ENCODE measurements at places on chromosomes 7 and 10.

GRCh38 chr10:33334805-33335550 lies 511 bp upstream of the NRP1 start:
- no peak for DNase-seq

GRCh38 chr10:57338823-57339558 lies 928.7 kb downstream of the IPMK start:
- DNase-seq = no peak

- no peak for DNase-seq
These were observed 221.5 kb upstream of the CELF2 start for GRCh38 chr10:10796061-10796773.

GRCh38 chr10:65133652-65134051 lies 1612.5 kb downstream of the REEP3 start:
- no peak for DNase-seq

DNA sequence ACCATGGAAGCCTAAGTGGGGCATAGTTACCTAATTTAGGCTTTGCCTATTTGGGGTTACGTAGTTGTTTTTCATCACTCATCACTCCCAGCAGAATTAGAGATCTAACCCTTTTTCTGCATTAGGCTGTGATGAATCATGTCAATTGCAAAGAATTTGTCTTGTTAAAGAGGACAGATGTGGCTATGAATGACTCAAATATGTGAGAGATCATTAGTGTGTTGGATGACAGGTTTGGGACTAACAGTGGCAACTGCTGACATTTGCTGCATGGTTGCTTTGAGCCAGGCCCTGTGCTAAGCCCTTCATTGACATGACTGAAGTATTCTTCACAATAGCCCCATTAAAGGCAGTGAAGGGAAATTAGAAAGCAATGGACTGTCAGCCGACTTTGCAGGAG lies 83.4 kb upstream of the BMPER start:
- no peak for DNase-seq

GRCh38 chr7:154721086-154721485 lies 281.8 kb downstream of the PAXIP1 start:
- DNase-seq = no peak

DNA sequence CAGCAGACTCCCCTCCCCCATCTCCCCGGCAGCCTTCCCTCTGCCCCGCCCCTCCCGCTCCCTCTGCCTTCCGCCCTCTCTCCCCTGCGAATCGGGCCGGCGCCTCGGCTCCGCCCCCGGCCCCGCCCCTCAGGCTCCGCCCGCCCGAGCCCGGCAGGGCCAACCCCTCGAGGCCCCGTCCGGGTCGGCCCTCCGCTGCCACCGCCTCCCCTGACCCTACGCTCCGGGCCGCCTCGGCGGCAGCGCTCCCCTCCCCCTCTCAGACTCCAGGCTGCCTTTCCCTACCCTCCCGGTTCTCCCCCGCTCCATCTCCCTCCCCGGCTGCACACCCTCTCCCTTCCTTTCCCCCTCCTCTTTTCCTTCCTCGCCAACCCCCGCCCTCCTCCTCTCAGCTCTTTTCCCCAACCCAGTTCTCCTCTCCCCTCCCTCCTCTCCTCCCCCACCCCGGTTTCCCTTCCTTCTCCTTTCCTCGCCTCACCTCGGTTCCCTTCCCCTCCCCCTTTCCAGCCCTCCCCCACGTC lies 1.6 kb downstream of the ZNF467 start:
- peak; percentile 89 for DNase-seq

- no peak for DNase-seq
These were observed 10.2 kb upstream of the ADCY1 start for GRCh38 chr7:45563941-45564461.

- DNase-seq = no peak
These were observed 81.8 kb downstream of the PAX2 start for GRCh38 chr10:100826983-100827818.

DNA sequence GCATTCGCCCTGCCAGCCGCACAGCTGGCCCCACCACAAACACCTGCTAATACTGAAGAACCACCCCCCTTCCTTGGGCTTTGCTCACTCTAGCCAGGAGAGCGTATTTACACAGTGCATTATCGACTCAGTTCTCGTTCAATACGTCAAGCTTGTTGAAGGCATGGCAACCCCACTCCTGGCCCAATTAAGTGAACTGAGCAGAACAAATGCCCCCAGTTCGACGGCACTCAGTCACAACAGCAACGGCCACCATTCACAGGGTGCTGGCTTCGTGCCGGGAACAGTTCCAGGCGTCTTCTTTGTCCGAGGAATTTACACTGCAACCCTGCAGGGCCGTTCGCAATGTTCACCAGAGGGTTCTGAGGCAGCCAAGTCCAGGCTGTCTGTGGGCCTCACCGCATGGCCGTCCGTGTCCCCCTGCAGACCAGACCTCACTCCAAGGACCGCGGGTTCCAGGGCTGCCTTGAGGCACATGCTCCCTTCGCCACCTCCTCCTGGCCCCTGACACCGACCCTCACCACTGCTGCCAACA lies 175.3 kb downstream of the DIP2C start:
- DNase-seq = no peak

DNA sequence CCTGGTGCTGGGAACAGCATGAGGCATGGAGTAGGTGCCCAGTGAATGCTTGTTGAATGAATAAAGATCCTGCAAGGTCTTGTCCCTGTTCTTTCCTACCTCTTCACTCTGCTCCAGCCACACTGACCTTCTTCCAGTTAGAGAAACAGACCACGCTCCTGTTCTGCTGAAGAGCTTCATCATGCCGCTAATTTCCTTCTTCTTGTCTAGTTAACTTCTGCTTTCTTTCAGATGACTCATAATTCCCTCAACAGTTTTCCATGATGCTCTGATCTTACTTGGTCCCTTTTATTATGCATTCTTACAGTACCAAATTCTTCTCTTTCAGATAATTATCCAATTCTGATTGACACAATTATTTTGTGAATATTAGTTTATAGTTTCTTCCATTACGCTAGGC lies 59.5 kb upstream of the C1QL3 start:
- DNase-seq = no peak

DNA sequence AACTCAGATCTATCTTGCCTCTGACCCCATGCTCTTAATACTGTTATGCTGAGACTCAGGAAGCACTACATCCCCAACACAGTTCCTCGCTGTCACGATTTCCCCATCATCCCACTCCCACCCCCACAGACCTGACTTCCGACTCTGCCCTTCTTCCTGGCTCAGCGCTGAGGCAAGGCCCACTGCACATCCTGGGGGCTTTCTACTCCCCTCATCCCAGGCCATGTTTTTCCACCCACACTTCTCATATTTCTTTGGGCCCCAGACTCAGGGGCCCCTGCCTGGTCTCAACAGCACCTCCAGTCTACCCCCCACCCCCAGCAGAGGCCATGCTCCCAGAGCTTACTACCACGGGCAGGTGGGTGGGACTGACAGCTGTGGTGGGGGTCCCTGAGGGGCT lies 7.7 kb upstream of the NDST2 start:
- DNase-seq = no peak

DNA sequence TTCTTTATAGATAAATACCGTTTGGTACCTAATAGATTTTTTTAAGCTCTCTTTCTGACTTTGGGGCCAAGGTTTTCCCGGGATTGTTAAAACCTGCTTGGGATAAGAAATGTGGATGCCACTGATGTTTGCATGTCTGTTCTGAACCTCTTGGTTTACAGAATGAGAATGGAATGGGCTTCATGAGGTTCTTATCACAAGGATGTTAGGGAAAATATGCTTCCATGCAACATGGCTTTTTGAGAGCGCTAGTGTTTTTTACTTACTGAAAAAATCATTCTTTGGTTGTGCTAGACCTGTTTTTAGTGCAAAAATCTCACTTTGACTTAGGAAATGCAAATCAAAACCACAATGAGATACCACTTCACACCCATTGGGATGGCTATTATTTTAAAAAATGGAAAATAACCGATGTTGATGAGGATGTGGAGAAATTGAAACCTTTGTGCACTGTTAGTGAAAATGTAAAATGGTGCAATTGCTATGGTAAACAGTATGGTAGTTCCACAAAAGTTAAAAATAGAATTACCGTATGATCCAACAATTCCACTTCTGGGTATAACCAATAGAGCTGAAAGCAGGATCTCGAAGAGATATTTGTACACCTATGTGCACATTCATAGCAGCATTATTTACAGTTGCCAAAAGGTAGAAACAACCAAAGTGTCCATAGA lies 38.9 kb downstream of the TSPAN14 start:
- no peak for DNase-seq

DNA sequence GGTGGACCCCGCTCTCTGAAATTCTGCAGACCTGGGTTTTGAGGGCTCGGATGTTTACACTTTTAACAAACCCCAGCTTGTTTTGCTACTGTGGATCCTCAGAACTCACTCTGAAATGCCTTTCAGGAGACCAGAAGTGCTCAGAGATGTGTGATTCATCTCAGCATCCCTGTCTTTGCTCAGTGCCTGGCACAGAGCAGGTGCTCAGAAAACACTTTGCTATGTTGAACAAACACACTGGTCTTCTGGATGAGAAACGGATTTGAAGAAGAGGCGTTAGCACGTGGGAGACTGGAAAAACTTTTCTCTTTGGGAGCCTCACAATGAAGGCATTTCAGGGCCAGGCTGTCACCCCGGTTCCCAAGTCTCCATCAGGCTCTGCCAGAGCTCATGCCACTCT lies 53.3 kb downstream of the SH3PXD2A start:
- DNase-seq = no peak

- no peak for DNase-seq
These were observed 135.3 kb downstream of the EGFR start for GRCh38 chr7:55154096-55154495.

GRCh38 chr7:54563329-54563916 lies 21.2 kb downstream of the VSTM2A start:
- DNase-seq = no peak

DNA sequence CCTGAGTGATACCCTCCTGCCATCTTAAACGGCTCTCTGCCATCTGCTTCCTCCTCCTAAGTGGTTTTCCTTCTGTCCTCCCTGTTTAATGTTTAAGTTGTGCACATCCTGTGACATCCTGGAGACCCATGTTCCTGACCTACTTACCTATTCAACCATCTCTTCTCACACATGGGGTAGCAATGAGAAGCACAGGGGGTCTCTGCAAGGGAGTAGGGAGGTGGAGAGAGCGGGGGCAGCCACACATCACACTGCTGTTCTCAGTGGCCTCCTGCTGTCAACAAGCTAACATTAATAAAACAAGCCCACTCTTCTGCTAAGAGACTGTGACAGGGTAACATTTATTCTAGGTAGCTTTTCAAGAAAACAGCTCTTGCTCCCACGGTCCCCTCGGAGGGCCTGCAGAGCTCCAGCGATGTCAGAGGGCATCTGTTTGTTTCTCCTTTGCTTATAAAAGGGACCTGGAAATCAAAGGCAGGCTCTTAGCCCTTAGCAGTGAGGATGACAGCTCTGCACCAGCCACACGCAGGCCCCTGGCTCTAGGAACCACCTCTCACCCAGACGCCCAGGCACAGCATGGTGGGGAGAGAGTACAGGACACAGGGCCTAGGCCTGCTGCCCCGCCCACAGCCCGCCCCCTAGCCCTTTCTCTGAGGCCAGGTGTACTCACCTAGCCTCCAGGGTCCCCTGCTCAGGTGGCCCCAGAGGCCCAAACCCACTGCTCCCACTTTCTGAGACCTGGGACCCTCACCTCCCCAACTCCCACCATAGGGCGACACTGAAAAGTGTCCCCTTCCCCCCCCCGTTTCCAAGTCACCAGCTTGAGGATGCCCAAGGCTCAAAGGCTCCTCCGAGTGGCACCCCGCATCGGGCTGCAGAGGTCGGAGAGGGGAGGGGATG lies 943 bp upstream of the SLC18A2 start:
- no peak for DNase-seq

- DNase-seq = no peak
These were observed 75.2 kb downstream of the PARD3 start for GRCh38 chr10:34739915-34740314.

- DNase-seq = no peak
These were observed 400.3 kb upstream of the PRKCQ start for GRCh38 chr10:6980353-6980752.

DNA sequence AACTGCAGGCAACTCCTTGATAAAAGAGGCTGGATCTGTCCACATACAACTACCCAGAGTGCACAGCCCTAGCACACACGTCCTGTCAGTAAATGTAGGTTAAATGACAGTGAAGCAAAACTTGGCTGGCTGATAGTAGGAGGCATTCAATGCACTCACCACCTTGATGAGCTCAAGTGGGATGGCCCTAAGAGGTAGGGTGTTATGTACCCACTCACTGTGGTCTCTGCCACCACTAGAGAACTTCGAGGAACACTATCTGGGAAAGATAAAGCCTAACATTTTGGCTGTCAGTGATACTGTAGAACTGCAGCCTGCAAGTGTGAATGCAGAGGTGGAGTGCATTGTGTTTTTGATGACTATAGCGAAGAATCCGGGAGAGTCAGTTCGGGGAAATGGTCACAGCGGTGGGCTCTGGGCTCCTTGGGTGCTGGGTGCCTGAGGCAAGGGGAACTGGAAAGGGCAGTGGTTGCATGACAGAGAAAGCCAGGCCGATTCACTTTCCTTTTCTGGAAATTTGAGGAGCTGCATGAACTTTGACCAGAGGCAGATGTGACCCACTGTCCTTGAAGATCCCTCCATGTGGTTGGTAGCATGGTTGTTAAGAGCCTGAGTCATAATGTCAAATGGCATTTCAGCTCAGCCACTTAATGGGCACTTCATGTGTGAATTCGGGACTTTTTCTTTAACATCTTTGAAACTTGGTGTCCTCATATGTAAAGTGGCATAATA lies 93.1 kb upstream of the ZPBP start:
- no peak for DNase-seq

DNA sequence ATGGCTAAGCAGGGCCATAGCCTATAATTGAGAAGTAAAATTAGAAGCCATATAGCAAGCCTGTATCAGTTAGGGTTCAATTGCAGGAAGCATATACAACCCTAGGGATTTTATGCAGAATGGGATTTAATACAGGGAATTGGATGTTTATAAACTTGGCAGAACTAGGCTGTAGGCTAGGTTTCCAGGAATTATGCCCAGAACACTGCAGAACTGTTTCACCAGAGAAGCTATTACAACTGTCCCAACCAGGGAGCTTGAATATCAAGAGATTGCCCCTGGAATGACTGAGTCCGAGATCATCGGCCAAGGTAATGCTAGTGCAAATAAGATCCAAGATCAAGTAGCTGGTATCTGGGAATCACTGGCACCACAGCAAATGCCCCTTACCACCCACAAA lies 64.0 kb downstream of the PRR15 start:
- no peak for DNase-seq

GRCh38 chr10:121558238-121558637 lies 40.0 kb downstream of the FGFR2 start:
- DNase-seq = no peak

DNA sequence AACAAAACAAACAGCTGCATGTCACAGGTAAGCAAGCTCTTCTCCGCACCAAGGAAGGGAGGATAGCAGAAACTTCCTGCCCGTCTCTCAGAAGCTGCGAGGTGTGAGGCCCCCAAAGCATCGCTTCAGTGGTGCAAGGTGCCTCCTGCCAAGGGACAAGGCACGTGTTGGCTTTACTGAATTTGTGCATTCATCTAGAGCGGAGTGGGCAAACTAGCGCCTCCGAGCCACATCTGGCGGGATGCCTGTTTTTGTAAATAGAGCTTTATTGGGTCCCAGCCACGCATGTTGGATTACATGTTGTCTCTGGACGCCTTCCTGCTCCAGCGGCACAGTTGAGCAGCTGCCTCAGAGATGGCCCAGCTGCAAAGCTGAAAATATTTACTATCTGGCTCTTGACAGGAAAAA lies 27.7 kb downstream of the PHYH start:
- DNase-seq = no peak

- DNase-seq = no peak
These were observed 167.0 kb upstream of the CCDC6 start for GRCh38 chr10:60073397-60073780.

- peak; percentile 59 for DNase-seq
These were observed 645 bp downstream of the SLC26A4 start for GRCh38 chr7:107661081-107661864.
